ENCODE measurements at places on chromosomes 16 and 17.

DNA sequence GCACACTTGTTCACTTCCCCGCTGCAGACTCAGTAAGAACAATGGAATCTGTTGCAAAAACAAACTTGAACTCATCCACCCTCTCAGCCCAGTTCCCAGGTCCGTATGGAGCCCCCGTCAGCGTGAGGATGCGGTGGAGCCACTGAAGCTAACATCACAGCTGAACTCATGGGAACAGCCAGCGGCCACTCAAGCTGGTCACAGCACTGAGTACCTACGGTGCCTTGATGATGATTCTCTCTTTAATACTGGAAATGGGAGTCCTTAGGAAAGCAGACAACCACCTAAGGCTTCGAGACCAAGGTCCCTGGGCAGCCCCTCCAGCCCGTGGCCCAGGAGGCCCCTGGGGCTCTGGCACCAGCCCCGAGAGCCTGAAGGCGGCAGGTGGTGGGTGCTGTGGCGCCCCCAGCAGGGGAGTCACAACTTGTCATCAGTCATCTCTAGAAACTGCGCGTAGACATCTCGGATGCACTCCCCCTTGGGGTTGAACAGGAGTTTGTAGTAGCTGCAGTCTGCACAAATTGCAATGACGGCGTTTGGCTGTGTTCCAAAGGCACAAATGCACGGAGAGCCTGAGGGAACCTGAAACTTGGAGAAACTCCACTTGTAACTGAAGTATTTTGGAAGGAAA lies 31.0 kb upstream of the RHOT1 start:
- no peak for DNase-seq

DNA sequence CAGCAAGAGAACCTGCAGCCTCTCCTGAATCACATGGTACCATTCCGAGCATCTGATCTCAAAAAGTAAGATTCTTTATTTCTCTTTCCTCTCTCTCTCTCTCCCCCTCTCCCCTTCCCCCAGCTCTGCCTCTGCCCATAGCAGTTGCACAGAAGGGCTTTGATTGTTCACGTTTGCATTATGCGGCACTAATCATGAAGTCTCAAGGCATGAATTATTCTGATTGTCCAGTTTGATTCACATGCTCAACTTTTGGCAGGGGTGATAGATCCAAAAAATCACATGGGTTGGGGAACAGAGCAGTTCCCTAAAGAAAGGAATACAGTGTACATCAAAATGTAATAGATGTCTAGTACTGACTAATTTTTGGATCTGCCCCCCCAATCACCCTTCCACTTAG lies 380.0 kb upstream of the SOX9 start:
- no peak for DNase-seq

GRCh38 chr17:67821871-67822367 lies 3.4 kb upstream of the BPTF start:
- DNase-seq = no peak

DNA sequence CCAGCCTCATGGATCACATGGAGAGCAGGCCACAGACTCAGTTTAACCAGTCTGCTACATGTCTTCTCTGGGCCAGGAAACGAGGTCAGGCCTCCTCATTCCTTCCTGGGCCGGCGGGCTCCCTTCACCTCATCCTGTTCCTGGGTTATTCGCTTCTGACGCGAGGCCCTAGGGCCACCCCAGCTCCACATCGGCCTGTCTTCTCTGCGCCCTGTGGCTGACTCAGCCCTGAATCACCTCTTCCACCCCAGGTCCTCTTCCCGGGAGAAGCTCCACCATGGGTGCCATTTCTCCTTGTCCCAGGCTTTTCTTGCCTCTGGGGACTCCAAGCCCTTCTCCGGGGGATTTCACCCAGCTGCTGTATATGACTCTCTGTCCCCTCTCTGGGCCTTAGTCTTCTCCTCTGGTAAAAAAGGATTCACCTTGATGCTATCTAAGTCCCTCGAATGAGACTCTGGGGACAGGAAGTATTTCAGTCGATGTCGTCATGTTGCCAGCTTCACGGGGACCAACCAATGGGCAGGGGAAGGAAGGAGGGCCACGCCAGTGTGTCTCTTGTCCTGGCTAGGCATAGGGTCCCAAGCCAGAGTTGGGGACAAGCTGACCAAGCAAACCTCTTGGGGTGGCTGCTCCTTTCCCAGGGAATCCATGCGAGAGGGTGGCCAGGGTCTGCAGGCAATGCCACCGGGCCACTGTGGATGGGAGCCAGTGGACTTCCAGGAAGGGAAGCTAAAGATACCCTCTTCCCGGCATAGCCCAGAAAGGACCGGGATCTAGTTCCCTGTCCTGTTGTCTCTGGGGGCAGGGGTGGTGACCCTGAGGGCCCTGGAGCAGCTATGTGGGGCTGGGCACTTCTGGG lies 58.7 kb downstream of the SOCS3 start:
- DNase-seq = no peak

DNA sequence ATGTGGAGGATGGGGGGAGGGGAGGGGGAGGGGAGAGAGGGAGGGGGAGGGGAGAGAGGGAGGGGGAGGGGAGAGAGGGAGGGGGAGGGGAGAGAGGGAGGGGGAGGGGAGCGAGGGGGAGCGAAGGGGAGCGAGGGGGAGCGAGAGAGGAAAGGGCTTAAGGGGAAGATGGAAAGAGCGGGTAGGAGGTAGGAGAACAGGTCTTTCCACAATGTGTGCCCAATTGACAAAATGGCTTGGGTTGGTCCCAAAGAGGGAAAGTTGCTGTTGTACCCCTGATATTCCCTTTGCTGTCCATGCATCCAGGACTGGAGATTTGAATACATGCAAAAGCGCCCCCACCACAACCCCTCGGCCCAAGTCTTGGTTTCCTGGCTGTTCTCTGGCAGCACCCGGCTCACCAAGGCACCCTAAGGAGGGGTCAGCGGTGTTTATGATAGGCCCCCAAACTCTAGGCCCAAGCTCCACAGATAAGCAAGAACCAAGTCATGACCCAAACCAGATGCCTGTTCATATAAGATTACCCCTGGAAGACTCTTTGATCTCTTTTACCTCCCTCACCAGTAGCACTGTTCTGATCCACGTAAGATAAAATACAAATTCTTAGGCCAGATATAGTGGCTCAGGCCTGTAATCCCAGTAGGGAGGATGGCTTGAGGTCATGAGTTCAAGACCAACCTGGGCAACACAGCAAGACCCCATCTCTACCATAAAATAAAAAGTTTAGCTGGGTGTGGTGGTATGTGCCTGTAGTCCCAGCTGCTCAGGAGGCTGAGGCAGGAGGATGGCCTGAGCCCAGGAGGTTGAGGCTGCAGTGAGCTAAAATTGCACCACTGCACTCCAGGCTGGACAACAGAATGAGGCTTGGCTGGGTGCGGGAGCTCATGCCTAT lies 119.6 kb downstream of the ZFHX3 start:
- DNase-seq = no peak

DNA sequence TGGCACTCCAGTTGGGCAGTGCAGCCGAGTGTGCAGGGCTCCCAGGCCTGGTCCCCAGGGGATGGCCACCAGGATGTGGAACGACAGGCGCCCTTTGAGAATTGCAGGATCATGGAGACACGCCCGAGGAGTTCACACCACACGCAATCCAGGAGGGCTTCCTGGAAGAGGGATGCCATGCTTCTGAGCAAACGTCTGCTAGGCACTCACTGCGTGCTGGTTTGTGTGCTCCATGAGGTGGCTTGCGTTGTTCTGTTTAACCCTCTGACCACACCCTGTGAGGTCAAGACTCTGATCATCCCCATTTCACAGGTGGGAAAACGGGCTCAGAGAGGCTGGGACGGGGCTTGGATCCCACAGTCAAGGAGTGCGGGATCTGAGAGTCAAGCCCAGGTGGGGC lies 32.6 kb upstream of the ZFPM1 start:
- DNase-seq = no peak

- DNase-seq = no peak
Observed at GRCh38 chr16:27177031-27177774, 26.1 kb upstream of the KDM8 start.

- DNase-seq = no peak
Observed at GRCh38 chr16:19885451-19886072, 914 bp upstream of the GPRC5B start.

DNA sequence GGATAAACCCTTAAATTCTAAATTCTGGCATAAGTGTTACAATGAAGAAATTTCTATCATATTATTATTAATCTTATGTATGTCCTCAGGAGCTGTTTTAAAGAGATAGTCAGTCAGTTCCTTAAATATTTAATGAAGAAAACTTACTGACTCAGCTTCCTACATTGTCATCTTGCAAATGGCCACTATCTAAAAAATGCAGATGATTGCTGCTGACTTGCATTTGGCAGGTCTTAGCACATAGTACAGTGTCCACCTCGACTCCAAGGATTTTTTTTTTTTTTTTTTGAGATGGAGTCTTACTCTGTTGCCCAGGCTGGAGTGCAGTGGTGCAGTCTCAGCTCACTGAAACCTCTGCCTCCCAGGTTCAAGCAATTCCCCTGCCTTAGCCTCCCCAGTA lies 55.1 kb upstream of the CORO6 start:
- no peak for DNase-seq

DNA sequence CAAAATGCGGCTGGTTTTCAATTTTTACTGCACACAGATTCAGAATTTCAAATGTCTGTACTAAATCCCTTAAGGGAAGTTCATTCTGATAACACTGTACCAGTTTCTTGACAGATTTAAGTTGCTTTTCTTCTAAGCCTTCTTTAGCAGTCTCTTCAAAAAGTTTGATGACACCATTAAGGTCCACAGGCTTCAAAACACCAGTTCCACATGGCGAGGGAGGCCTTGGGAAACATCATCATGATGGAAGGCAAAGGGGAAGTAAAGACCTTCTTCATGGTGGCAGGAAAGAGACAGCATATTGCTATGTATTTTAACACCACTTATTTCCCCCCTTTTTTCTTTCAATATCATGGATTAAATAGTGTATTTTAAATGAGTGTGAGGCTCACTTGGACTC lies 24.5 kb downstream of the NLRC5 start:
- DNase-seq = no peak

DNA sequence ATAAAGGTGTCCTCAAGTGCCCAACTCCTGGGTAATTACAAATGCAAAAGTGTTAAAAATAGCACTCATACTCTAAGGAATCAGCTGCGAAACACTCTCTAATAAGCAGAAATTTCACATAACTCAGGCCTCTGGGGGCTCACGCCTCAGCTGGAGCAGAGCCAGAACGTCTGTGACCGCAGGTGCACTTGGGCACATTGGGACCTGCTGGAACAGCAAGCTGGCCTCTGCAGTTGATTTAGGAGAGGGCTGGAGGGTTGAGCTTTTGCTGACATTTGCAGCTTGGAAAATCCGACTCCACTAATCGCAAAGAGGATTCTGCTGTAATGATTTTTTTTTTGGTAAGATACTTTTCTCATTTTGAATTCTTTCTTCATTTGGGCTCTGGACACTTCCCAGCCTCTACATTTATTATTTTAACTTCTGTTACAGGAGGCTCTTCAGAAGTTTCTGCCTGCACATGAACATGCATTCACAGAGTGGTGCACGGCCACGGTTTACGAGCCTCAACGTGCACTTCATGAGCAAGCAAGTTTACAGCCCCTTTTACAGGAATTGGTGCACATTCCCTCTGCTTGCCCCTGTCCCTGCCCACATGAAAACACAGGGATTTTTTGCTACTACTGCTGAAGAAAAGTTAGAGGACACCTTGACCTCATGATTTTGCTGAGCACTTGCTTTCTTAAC lies 4.1 kb upstream of the SNTB2 start:
- no peak for DNase-seq

DNA sequence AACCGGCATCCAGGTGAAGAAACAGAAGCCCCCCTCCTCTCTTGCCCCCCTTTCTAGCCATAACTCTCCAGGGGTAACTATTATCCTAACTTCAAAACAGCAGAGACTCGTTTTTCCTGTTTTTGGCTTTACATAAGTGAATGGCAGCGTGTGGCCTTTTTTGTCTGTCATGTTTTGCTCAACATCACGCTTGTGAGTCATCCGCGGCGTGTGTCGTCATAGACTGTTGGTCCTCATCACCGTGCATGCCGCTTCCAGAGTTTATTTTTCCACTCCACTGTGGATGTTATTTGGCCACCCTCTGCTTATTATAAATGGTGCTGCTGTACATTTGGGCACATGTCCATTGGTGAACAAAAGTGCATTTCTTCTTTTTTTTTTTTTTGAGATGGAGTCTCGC lies 52.6 kb downstream of the ERN1 start:
- DNase-seq = no peak

GRCh38 chr17:75689441-75689873 lies 22.3 kb downstream of the SAP30BP start:
- DNase-seq = no peak

- no peak for DNase-seq
Observed at GRCh38 chr16:88649924-88650748, 717 bp downstream of the CYBA start.

GRCh38 chr17:17161759-17162158 lies 44.4 kb downstream of the PLD6 start:
- DNase-seq = no peak

GRCh38 chr17:4903051-4903818 lies at the start of gene CHRNE:
Gene CHRNE (minus strand): TSS chr17:4903098. CDS start chr17:4903063, 35 bp downstream.
- no peak for DNase-seq

GRCh38 chr17:5587438-5588032 lies 3.2 kb upstream of the NLRP1 start:
- peak; percentile 14 for DNase-seq

DNA sequence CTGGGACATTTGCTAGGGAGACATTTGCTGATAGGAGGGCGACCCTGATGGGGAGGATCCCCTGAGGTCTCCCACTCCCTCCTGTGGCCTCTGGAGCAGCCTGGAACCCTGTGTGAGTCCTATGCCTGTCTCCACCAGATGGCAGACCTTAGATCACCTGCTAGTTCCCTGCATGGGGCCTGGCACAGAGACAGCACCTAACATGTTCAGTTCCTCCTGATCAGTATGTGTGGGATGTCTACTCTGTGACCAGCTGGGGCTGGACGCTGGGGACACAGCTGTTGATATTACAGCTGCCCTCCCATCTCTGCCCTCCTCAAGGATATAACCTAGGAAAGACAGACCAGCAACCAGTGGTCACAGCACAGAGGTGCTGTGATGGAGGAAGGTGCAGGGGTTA lies 1.1 kb upstream of the ADCY7 start:
- DNase-seq = no peak

- DNase-seq = no peak
Observed at GRCh38 chr16:68113765-68114240, 28.6 kb downstream of the NFATC3 start.

- no peak for DNase-seq
Observed at GRCh38 chr17:6420173-6420641, 14.7 kb downstream of the AIPL1 start.

DNA sequence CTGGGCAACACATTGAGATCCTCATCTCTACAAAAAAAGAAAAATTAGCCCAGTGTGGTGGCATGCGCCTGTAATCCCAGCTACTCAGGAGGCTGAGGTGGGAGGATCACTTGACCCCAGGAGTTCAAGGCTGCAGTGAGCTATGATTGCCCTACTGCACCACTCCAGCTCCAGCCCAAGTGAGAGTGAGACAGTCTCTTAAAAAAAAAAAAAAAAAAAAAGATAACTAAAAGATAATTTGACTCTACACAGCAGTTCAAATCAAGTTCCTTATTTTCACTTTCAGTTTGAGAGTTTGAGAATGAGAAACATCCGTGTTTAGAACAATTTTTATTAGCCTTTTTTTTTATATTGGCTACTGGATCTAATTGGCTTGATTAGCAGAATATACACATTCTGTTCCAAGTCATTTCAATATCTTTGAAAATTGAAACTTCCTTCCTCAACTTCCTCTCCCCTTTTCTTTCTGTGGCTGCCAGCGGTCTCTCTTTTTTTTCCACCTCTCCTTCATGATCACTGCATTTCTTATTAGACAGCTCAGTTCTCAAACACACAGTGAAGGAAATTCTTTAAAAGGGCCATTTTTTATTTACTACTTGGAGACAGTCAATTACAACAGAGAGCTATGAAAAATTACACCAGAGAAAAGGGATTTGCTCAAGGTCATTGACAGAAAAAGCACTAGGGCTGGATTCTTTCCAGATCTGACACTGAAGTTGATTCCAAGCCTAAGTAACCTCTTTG lies 4.5 kb upstream of the ACSF2 start:
- DNase-seq = no peak
